ENCODE measurements at places on chromosomes 4 and X. TPM values are rescaled to one million over a fixed set of nuclear protein-coding genes. Genes with fewer than 3 reads are reported as not detected.

XPNPEP2 gene
- 1.7 TPM for total RNA-seq

DNA sequence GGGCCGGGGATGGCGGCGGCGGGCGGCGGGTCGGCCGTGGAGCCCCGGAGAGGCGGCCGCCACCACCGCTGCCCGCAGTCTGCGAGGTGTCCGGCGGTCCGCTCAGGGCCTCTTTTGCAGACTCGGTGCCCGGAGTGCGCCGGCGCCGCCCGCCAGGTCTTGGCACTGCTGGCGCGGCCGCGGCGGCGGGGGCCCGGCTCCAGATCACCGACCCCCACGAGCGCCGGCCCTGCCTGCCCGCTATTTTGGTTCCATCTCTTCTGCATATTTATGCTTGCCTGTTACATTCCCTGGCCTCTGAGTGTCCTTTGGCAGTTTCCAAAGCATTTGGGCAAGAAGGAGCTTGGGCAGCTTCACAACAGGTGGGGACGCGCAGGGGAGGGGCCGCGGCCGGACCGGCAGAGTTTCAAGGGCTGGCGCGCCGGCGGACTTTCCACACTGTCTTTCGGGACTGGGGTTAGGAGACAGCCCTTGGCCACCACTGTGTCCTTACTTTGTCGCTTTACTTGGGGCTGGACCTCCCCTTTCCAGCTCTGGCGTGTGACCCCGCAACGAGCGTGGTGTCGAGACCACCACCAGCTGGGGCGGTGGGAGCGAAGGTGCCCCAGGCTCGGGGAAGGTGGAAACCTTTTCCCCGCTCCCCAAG, 668 bp upstream of the TAPT1 start:
- H3K27me3 ChIP-seq: no peaks in the 10 kb centered on the region
- H3K36me3 ChIP-seq: no peaks in the 10 kb centered on the region
- peak overlapping the region; percentile 86 for H3K27ac ChIP-seq
- peaks cover 16% of the 10 kb centered on the region for H3K4me1 ChIP-seq
- peak overlapping the region; percentile 99 for H3K4me3 ChIP-seq
- DNase-seq: peak; percentile 75

CRMP1 gene
- 91.4 TPM for total RNA-seq

DNA sequence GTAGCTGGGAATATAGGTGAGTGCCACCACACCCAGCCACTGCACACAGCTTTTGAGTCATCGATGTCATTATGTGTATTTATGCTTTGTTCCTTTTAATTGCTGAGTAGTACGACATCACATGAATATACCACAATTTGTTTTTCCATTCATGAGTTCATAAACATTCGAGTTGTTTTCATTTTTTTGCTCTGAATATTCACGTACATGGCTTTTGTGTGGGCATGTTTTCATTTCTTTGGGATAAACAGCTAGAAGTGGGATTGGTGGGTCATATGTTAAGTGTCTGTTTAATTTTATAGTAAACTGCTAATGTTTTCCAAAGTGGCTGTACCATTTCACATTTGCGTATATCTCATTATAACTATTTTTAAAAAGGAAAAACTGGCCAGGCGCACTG, 45.1 kb upstream of the KDR start:
- DNase-seq: no peak
- no peak overlapping the region for H3K27ac ChIP-seq
- no peak overlapping the region for H3K4me3 ChIP-seq
- no peaks in the 10 kb centered on the region for H3K4me1 ChIP-seq
- H3K36me3 ChIP-seq: no peaks in the 10 kb centered on the region

FGFR3 gene
- total RNA-seq: 17.0 TPM

- no peak overlapping the region for H3K4me3 ChIP-seq
- no peaks in the 10 kb centered on the region for H3K36me3 ChIP-seq
- H3K27ac ChIP-seq: no peak overlapping the region
Measured at GRCh38 chr4:145075742-145076468, 22.1 kb downstream of the ANAPC10 start.
